ENCODE measurements at places on chromosomes 6 and 20.

- no peak for DNase-seq
Measured at GRCh38 chr6:167487749-167488664, 163.1 kb downstream of the TTLL2 start.

DNA sequence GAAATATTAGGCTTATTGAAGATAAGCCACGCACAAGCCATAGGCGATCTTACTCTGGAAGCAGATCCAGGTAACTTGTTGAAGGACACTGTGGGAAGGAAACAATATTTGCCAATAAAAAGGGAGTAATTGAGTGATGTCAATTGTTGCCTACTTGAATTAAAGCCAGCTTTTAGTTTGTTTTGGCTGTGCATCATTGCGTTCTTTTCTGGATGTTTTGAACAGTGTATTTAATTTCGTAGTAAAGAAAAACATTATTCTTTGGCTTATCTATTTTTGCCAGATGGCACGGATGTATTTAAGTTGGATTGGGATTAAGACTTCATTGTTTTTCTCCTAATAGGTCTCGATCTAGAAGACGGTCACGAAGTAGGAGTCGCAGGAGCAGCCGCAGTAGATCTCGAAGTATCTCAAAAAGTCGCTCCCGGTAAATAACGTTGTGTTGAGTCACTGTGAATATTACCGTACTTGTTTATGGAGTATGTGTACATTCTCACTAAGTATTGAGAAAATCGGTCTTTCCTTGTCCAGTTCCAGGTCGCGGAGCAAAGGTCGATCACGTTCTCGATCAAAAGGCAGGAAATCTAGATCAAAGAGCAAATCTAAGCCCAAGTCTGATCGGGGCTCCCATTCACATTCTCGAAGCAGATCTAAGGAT, 2.6 kb downstream of the SRSF6 start:
- no peak for DNase-seq

GRCh38 chr6:87944541-87944954, 103.1 kb upstream of the SPACA1 start:
- no peak for DNase-seq

GRCh38 chr6:139131736-139132280, 3.1 kb upstream of the HECA start:
- DNase-seq = no peak

- DNase-seq = peak; percentile 6
Measured at GRCh38 chr6:50128420-50129005, 78.8 kb upstream of the DEFB112 start.

DNA sequence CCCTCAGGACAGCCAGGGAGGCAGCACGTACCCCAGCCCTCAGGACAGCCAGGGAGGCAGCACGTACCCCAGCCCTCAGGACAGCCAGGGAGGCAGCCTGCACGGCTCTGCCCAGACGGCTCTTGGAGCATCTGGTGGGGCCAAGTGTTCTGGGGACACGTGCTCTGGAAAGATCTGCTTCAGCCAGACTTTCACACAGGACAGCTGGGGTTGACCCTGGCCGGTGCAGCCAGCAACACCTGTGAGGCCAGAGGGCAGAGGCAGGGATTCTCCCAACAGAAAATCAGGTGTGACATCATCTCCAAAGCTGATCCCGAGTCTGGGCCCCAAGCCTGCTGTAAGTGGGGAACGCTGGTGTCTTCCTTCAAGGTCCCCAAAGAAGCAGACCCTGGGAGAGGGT, 55.5 kb upstream of the SLCO4A1 start:
- no peak for DNase-seq

DNA sequence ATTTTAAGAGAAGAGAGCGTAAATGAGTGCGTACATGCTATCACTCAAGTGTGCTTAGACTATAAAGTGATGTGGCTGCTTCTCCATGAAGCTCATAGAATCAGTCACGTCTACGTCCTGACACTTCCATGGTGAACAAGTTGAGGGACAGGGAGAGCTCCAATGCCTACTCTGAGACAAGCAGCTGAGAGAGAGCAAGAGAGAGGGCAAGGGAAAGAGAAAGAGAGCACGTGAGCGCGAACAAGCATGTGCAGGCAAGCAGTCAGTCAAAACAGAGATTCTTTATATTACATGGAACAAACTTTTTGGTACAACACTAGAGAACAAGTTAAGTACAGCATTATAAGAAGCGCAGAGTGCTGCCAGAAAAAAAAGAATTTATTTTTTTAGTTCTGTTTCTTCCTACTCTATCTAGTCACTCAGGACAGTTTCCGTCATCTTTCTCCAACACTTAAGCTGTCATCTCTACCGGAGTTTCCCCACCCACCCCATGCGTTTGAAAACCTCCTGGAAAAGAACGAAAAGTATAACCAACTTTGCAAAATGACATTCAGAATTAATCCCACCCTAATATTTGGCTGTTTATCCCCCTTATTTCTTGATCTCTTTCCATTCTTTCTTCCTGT, 61.8 kb downstream of the EPB41L2 start:
- DNase-seq = no peak

- no peak for DNase-seq
Measured at GRCh38 chr6:41469156-41470028, 76.8 kb upstream of the FOXP4 start.

DNA sequence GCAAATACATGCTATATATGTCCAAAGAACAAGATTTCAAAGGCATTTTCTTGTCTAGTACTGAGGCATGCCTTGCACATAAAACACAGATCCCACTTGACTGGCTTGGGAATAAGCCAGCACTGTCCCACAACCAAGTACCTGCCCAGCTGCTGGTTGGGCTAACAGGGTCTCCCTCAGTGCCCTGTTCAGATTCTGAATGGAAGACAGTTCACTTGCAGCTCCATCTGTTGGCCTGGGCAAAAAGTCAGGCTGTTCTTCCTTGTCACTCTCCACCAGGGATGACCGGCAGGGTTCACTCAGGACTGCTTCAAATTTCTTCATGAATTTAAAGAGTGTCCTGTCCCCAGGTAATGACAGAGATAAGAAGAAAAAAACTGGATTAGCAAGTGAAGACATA, 44.4 kb upstream of the LYRM2 start:
- DNase-seq = no peak

DNA sequence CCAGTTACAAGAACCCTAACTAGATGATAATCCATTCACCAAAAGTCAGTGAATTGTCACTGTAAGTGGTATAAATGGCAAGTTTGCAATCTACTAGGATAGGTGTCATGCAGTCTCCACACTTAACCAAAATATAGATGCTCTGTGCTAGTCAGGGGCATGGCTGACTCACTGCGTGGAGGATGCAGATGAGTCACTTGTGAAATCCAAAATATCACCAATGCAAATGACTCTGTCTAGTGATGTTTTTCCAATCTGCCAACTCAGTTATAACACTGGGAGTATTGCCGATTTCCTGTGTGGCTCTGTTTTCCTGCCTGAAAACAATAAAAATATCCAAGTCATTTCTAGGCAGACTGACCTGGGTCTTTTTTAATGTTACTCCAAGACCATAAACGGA, 47.8 kb upstream of the NRSN1 start:
- peak; percentile 1 for DNase-seq

GRCh38 chr6:160068346-160068745, 53.3 kb upstream of the SLC22A1 start:
- DNase-seq = no peak

DNA sequence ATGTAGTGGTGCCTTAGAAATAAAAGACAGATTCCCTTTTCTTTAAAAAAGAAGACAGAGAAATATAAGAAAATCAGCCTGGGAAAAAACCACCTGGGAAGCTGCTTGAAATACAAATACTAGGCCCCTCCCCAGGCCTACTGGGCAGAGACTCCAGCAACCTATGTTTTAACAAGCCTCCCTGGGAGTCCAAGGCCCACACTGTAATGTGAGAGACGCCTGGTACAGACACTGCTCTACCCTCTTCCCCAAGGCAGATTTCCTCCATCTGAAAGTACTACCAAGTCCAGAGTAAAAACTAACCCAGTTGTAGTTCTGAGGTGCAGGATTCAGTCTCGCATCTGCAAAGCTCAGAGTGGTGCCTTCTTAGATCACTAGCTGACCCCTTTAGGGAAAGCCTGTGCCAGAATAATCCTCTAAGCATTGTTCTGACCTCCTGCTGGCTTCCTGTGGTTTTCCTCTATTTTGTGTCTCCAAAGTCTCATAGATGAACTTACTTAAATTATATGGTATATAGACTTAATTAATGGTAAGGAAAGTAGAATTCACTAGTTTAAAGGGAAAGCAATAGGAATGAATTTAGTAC, 270.2 kb upstream of the SLC35B3 start:
- no peak for DNase-seq

DNA sequence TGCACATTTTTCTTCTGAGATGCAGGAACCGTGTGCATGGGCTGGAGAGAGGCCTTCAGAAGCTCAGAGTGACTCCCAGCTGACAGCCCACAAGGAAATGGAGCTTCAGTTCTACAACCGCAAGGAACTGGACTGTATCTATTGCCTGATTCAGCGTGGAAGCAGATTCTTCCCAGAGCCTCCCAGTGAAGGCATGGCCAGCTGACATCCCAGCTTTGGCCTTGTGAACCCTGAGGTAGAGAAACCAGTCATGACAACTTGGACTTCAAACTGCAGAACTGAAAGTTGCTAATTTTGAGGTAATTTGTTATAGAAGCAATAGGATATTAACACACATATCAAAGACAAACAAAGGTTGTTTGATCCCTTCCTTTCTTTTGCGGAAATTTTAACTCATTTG, 94.3 kb upstream of the NOX3 start:
- DNase-seq = no peak

GRCh38 chr6:17469006-17469832, 75.8 kb downstream of the CAP2 start:
- DNase-seq = no peak

- no peak for DNase-seq
Measured at GRCh38 chr6:13184547-13184946, 143.8 kb downstream of the TBC1D7 start.

- DNase-seq = no peak
Measured at GRCh38 chr6:76742919-76743318, 670.5 kb upstream of the IMPG1 start.

DNA sequence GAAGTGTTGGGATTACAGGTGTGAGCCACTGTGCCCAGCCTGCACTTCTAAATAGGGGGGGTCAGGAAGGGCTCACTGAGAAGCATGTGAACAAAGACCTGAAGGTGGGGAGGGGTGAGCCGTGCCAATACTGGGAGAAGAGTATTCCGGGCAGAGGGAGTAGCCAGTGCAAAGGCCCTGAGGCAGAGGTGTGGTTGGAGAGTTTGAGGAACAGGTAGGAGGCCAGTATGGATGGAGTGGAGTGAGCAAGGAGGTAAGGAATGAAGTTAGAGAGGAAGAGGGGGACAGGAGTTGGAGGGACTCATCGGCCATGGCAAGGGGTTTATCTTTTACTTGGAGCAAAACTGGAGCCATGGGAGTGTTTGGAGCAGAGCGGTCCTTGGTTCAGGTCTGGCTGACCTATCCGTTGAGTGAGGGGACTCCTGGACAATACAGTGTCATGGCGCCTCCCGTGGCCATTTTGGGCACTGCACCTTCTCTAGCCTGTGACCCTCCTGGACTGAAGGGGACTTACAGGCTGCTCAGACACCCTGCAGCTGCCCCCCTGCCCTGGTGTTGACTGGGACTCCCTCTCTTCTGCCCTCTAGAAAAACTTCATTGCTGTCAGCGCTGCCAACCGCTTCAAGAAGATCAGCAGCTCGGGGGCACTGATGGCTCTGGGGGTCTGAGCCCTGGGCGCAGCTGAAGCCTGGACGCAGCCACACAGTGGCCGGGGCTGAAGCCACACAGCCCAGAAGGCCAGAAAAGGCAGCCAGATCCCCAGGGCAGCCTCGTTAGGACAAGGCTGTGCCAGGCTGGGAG, 12.1 kb downstream of the FOXS1 start:
- no peak for DNase-seq

- DNase-seq = no peak
Measured at GRCh38 chr20:51648571-51648947, 106.0 kb upstream of the NFATC2 start.

DNA sequence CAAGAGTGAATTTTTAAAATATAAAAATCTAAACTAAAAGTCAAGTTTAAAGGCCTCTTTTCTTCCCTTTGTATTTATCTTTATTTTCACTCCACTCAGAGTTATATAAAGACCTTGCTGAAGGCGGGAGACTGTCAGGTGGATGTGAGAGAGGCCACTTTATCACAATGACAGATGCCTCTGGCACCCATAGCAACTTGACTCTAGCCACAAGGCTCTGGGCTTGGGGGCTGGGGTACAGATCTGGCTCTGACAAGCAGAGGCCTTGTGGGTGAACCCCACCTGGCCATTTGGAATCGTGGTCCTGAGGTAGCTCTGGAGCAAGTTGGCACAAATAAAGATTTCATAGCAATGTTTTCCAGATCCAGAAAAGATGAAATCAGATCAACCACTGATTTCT, 417.2 kb downstream of the RFPL4B start:
- no peak for DNase-seq

- no peak for DNase-seq
Measured at GRCh38 chr6:112233847-112234246, 20.5 kb downstream of the LAMA4 start.

DNA sequence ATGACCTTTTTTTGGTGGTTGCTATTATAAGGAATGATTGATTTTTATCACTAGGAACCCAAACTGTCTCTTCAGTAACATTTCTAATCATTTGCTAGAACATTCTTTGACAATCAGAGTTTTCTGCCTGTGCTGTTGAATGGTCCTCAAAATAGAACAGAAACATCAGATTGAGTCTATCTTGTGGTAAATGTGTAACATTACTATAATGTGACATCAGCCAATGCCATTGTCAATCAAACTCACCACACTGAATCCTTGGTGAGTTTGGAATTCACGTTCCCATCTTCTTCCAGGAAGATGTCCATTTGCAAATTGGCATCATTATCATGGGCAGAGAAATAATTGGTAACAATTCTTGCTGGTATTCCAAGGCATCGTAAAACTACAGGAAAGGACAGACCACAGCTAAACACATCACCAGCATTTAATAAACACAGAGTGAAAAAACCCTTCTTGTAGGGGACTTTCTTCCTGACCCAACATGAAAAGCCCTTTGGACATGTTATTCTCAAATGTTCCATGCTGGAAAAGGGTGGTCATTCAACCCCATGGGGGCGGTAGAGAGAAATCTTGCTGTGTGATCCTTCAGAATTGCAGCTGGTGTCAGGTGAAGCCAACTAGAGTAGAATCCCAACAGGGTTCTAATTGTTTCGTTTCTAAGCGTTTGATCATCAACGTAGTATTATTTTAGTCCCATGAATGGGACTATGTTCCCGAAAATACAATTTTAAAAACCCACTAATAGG, 98.5 kb downstream of the F13A1 start:
- DNase-seq = no peak

DNA sequence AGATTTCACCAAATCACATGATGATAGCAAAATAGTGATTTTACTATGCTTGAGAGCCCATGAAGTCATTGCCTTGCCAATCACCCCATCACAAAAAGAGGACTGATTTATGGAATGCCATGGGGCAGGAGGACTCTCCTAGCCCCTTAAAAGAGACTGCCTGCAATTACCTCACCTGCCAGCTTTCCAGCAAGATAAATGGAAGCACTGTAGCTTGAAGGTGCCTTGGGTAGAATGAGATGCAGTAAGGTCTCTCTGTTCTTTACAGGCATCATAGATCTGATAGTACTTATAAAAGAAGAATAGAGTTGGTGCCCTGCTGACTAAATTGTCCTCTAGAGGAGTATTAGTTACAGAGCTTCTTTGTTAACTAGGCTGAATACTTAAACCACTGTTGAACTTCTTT, 242.3 kb downstream of the TMEM242 start:
- DNase-seq = no peak

GRCh38 chr6:99189823-99190721, 159.4 kb downstream of the FAXC start:
- DNase-seq = no peak

- DNase-seq = no peak
Measured at GRCh38 chr6:5766260-5766659, 240.5 kb downstream of the NRN1 start.

Measured in amniotic stem cell (primary cell).